ENCODE measurements at places on chromosomes 12 and 14. TPM values are rescaled to one million over a fixed set of nuclear protein-coding genes. Genes with fewer than 3 reads are reported as not detected.
A peak's percentile ranks its signal among the peaks of the same experiment; 100 is the strongest.

DNA sequence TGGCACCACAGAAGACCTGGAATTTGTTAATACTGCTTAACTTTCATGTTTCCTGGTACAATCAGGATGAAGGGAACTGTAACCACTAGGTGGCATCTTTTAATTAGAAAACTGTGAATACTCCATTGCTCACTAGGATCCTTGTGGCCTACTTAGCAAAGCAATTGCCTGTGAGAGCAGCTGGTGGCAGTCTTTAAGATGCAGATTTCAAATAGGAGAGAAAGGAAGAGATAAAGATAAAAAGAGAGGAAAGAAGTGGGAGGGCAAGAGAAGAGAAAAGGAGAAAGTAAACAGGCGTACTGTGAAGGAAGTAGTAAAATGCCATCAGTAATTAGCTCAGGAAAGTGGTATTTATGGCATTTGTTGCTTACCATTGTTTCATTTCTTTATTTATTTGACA, 114.5 kb downstream of the RAD51B start:
- DNase-seq: no peak

GRCh38 chr12:81588235-81589008, 170.7 kb downstream of the PPFIA2 start:
- DNase-seq: no peak

DNA sequence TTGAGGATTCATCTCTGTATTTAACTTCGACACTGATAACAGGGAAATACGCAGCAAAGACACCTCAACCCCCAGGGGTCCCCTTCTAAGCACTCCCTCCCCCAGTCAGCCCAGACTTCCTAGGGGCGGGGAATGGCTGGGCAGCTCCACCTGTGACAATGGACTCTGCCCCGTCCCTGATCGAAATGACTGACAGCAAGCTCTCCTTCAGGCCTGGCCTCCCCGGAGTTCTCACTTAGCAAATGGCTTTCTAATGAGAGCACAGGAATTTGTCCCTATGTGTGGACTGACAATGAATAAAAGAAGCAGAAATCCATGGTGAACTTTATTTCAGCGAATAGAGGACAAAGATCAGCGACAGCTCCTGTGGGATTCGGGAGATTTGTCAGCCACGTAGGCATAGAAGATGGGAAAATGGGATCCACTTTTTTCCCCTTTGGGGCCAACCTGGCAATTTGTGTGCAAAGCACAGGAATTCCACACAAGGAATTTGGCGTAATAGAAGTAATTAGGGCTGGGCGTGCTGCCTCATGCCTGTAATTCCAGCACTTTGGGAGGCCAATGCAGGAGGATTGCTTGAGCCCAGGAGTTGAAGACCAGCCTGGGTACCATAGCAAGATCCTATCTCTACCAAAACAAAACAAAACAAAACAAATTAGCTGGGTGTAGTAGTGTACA, 63.8 kb downstream of the TNFAIP2 start:
- no peak for DNase-seq

DNA sequence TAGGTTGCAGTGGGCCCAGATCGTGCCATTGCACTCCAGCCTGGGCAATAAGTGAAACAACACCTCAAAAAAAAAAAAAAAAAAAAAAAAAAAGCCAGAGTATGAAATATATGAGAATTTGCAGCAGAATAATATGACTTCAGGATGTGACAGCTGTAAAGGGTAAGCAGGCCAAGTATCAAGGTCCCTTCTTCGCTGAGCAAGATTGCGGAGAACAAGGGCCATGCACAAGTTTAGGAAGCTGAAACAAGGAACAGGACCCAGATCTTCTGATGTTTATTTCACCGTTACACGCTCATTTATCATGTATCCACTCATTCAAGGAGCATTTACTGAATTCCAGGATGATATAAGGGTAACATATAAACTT, 659 bp upstream of the FOXJ2 start:
- DNase-seq: no peak

DNA sequence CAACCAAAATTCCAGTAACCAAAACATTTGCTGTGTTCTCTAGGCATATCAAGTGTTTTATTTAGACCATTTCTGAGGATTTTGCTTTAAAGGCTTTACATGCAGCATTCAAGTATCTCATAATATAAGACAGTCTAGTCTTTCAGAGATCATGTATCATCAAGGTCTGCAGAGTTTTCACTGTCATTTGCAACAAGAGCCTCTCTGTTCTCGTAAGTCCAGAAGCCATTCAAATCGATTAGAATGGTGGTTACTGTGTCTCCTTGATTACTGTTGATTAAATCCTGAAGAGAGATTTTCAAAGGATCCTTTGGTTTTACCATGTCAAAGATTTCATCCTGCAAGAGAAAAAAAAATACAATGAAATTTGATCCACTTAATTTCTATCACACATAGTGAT, 36.3 kb downstream of the PPP2R3C start:
- no peak for DNase-seq

C12orf54 gene
- total RNA-seq: not detected

OLR1 gene
- total RNA-seq: 3.3 TPM

GDF3 gene
- not detected for total RNA-seq

GRCh38 chr14:68941820-68942219, 37.3 kb downstream of the ACTN1 start:
- DNase-seq: peak; percentile 76

LETMD1 gene
- 63.6 TPM for total RNA-seq

RNASE3 gene
- not detected for total RNA-seq

DNA sequence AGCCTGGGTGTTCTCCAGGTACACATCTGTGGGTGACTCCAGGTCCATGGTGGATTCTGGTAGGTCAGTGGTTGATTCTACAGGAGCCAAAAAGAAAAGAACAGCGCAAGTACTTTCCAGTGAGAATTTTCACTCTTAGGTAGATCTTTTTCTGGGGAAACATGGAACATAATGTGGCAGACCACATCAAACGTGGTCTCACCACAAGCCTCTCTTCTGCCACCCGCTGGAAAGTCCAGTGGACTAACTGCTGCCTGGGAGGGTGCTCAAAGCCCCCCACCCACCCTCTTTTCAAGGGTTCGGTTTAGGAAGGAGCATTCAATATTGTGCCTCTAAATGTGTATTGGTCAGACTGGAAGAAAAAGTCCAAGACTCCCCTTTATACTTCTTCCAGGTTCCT, 36.1 kb upstream of the PRB2 start:
- DNase-seq: no peak

OR11H6 gene
- total RNA-seq: not detected

DNA sequence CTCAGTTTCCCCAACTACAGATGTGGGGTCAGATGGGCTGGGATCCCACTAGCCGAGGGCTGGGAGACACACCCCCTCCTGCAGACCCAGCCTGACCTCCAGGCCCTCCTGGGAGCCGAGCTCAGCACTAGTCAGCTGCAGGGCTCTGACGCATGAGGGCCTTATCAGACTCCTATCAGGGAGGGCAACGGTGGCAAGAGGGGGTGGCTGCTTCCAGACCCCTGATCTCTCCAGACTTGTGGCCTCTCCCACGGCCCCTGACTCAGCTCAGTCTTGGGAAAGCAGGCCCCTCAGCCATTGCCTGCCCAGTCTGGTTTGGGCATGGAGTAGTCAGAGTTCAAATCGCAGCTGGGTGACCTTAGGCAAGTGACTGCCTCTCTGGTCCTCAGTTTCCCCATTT, 2.5 kb downstream of the RASAL1 start:
- DNase-seq: no peak

CPNE8 gene
- total RNA-seq: 28.3 TPM

SLC7A8 gene
- 46.8 TPM for total RNA-seq

DHRS2 gene
- 4.6 TPM for total RNA-seq

PIP4P1 gene
- total RNA-seq: 34.1 TPM

CLEC14A gene
- total RNA-seq: 11.9 TPM

GRCh38 chr14:93970965-93971634, 5.3 kb downstream of the ASB2 start:
- DNase-seq: no peak

GRCh38 chr12:47242426-47242825, 162.7 kb upstream of the AMIGO2 start:
- no peak for DNase-seq

GLIPR1L1 gene
- total RNA-seq: not detected

C14orf39 gene
- total RNA-seq: not detected
